CD4-positive, alpha-beta T cell treated with Interleukin-15 for 4 hours (primary cell): ENCODE measurements at places on chromosomes 1 and 21.

- no peak for DNase-seq
Measured at GRCh38 chr1:165481820-165482532, 37.0 kb upstream of the RXRG start.

DNA sequence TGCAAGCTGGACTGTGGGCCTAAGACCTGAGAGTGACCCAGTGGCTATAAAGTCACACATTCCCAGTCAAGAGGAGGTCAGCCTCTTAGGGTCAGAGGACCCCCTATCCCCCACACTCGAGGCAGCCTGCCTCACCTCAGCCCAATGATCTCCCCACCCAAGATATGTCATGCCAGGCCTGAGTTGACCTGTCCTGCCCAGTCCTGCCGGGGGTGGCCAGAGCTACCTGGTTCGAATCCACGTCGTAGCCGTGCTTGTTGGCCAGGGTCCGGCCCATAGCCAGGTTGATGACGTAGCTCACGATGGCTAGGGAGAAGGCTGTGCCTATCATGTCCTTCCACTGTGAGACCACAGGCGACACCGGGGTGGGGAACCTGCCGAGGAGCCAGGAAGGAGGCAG lies 15.6 kb downstream of the SLC26A9 start:
- DNase-seq = no peak

GRCh38 chr1:206891412-206891811 lies 5.8 kb upstream of the IL24 start:
- DNase-seq = no peak

- DNase-seq = no peak
Measured at GRCh38 chr1:106268070-106268469, 788.4 kb upstream of the PRMT6 start.

GRCh38 chr1:214897581-214897980 lies 185.0 kb upstream of the KCNK2 start:
- no peak for DNase-seq

GRCh38 chr21:42093991-42094421 lies 22.9 kb downstream of the UMODL1 start:
- DNase-seq = no peak

GRCh38 chr1:246106342-246106763 lies 400.7 kb downstream of the SMYD3 start:
- DNase-seq = no peak

DNA sequence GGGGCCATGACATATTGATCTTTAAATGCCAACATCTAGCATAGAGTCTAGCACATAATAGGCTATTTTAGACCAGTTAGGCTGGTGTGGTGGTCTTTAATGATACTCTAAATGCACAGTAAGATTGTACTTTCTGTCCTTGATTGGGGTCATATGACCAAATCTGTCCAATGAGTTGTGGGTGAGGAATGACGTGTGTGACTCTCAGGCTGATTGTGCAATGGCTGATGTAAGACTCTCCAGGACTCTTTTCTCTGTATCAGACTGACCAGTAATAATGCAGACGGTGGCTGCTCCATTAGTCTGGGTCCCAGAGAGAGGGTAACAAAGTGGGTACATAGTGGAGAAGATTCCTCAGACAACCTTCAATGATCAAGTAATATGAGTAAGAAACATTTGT lies 541.6 kb upstream of the CAMK1G start:
- no peak for DNase-seq

DNA sequence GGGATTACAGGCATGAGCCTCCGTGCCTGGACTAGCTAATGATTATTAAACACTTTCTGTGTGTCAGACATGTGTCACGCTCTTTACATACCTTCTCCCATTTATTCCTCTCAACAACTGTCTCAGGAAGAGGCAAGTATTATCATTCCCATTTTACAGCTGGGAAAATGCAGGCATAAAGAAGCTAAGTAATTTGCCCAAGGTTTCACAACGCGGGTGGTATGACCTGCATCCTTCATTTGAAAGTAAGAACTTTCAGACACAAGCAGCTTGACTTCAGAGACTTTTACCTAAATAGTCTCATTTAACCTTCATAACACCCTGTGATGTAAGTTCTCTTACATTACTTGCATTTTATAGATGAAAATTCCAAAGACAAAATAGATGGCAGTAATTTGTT lies 1.0 kb upstream of the ZSCAN20 start:
- no peak for DNase-seq

- no peak for DNase-seq
Measured at GRCh38 chr1:81574408-81574807, 226.3 kb upstream of the ADGRL2 start.

GRCh38 chr1:178064191-178064821 lies 29.6 kb upstream of the RASAL2 start:
- no peak for DNase-seq

GRCh38 chr1:196309386-196309785 lies 298.9 kb downstream of the KCNT2 start:
- no peak for DNase-seq

- DNase-seq = no peak
Measured at GRCh38 chr21:45155910-45156309, 81.5 kb downstream of the ADARB1 start.

GRCh38 chr1:208234721-208235120 lies 9.5 kb downstream of the PLXNA2 start:
- no peak for DNase-seq

- no peak for DNase-seq
Measured at GRCh38 chr1:6958407-6959030, 173.3 kb downstream of the CAMTA1 start.

DNA sequence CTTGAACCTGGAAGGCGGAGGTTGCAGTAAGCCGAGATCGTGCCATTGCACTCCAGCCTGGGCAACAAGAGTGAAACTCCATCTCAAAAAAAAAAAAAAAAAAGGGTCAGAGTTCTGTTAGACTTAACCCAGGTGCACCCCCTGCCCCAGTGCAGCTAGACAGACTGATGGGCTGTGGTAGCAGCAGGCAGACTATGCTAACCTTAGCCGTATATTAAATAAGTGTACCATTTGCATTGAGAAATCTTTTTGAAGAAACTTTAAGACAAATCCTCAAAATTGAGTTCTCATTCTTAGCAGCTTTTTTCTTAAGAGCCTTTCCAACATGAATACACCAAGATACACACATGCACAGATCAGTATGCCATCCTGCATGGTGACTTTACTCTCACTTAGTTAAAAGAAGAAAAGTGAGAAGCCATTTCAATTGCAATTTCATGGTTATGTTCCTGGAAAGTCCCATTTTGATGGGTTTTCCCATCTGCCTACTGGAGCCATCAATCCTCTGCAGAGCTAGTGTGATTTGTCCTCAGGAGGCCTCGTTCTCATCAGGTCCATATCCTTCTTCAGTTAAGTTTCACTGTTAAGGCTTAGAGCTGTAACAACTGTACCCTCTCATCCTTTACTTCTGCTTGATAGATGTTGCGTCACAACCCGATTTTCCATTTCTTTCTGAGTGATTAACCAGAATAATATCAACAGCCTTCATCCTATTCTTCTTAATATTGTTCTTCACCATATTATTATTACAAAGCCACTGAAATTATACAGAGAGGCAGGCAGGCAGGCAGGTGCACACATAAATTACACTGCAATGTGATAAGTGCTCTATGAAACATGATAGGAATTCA lies 7.3 kb downstream of the FCRLB start:
- no peak for DNase-seq

DNA sequence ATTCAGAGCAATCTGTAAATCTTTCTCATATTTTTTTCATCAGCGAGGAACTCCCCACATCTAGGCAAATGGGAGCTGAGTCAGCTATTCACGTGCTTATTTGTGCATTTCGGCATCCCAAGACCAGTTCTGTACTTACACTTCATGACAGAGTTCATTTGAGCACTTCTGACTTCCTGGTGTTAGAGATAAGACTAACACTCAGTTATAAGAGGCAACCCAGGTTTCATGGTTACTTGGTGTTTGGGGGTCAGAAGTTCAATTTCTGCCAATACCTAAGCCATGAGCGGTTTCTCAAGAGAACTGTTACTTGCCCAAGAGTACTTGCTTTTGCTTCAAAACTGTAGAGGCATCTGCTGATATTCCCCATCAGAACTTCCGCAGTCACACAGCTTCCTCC lies 24.1 kb upstream of the DESI2 start:
- no peak for DNase-seq

DNA sequence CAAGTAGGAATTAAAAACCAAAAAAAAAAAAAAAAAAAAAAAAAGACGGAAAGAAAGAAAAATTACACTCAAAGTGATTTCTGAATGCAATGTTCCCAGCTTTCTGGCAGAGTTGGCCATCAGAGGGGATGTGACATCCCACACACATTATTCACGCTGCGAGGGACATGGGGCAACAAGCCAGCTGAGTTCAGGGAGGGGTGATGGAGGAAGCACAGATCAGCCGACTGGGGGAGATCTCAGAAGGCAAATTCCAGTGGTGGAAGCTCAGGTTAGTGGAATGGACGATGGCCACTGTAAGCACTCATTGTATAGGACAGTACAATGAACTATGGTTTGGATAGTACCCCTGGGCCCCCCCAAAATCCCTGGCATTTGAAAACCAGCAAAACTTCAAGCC lies 311.9 kb downstream of the PCP4 start:
- DNase-seq = no peak

GRCh38 chr1:6795203-6795602 lies 9.9 kb downstream of the CAMTA1 start:
- DNase-seq = no peak
